ENCODE measurements at places on chromosomes 12 and 14.
A peak's percentile ranks its signal among the peaks of the same experiment; 100 is the strongest.

GRCh38 chr14:53982546-53982945, 25.9 kb upstream of the BMP4 start:
- DNase-seq, result no peak

GRCh38 chr14:87161502-87161901, 831.5 kb downstream of the GALC start:
- DNase-seq, result no peak

- no peak for DNase-seq
These were observed 5.9 kb downstream of the PRPF39 start for GRCh38 chr14:45089813-45090212.

GRCh38 chr12:13504074-13504473, 307.5 kb downstream of the EMP1 start:
- no peak for DNase-seq

DNA sequence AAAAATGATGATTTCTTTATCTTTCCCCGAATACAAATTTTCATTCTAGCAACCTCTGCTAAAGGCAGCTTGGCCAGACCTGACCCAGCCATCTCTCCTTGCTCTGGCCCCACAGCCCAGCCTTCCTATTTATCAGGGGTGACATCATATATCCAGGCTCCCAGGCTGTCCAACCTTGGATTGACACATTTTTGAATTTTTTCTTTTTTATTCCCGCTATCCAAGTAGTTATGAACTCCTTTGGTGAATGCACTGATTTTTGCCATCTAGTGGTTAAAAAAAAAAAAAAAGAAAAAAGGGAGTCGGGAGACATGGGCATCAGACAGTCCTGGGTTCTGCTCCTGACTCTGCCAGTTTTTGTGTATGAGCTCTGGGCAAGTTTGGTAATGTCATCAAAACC, 120.5 kb downstream of the PTPN11 start:
- DNase-seq, result no peak

DNA sequence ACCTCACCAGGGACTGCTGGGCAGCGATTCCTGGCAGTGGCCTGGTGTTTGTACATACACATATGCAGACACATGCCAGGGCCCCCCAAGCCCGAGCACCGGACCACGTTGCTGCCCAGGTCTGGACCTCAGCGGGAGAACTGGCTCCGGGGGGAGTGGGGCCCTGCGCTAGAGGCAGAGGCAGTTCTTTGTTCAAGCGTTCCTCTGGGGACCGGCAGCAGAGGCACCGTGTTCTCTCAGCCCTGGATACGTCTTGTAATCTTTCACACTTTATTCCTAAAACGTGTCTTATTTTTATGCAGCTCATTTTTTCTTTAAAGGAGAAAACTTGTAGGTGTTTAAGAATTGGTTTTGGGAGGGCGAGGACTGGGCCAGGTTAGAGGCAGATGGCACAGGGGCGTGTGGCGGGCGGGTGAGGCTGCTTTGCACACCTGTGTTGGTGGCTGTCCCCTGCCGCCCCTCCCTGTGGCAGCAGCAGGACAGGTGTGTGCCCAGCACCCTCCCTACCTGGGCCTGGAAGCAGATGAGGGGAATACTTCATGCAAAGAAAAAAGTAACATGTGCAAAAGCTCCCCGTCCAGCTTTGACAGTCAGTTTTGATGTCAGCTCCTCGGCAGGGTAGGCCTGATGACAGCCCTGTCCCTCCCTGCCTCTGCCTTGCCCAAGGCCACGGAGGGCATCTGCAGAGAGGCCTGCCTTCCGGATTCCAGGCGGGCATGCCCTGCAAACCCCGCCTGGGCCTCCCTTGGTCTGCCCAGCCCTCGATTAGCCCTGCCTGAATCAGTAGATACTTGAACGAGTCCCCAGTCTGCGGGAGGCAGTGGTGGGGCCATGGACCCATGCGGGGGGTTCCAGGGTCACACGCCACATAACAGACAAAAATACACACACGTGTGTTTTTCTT, 7.0 kb upstream of the PUS1 start:
- DNase-seq, result no peak

GRCh38 chr14:103628684-103629502, at the start of gene KLC1:
TSS of gene KLC1 (plus strand) at chr14:103629211. CDS start at chr14:103654565, 25,354 bp downstream.
- peak; percentile 79 for DNase-seq

- DNase-seq, result no peak
These were observed 36.2 kb upstream of the SOCS2 start for GRCh38 chr12:93536111-93536765.

Data from occipital lobe (tissue), 3 donors.